ENCODE measurements at places on chromosomes 7 and 10. TPM values are rescaled to one million over a fixed set of nuclear protein-coding genes. Genes with fewer than 3 reads are reported as not detected.

Gene FRA10AC1
- 10.4 TPM for total RNA-seq

Gene LCOR
- total RNA-seq = 16.9 TPM

Gene EPHA1
- not detected for total RNA-seq

Gene PRF1
- not detected for total RNA-seq

Gene EBF3
- total RNA-seq = 3.1 TPM
